ENCODE measurements at places on chromosomes 7 and 10. TPM values are rescaled to one million over a fixed set of nuclear protein-coding genes. Genes with fewer than 3 reads are reported as not detected.
A peak's percentile ranks its signal among the peaks of the same experiment; 100 is the strongest.

CAV1 gene
- 22.9 TPM for polyA plus RNA-seq

CCDC172 gene
- polyA plus RNA-seq, result not detected

DNA sequence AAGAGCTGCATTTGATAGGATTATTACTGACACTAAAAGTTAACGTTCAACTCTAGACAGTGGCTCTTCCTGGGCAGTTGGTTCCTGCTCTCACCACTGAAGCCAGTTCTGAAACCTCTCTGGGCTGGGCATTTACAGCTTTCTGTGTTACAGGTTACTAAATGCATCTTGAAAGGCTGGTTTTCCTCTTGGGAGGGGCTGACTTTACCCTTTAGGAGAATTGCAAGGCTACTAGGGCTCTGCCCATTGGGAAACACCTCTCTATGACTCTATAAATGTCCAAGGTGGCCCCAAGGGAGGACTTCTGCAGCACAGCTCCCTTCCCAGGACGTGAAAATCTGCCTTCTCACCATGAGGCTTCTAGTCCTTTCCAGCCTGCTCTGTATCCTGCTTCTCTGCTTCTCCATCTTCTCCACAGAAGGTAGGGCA lies at the start of gene GPR15LG:
Gene GPR15LG (plus strand): TSS at position 301 of the 429 bp plus-strand sequence. CDS start 51 bp downstream, at position 352.
- DNase-seq, result no peak

GRCh38 chr7:39645482-39646407 lies 22.4 kb downstream of the RALA start:
- DNase-seq, result no peak

- no peak for DNase-seq
Measured at GRCh38 chr10:131549116-131549515, 237.6 kb upstream of the TCERG1L start.

DNA sequence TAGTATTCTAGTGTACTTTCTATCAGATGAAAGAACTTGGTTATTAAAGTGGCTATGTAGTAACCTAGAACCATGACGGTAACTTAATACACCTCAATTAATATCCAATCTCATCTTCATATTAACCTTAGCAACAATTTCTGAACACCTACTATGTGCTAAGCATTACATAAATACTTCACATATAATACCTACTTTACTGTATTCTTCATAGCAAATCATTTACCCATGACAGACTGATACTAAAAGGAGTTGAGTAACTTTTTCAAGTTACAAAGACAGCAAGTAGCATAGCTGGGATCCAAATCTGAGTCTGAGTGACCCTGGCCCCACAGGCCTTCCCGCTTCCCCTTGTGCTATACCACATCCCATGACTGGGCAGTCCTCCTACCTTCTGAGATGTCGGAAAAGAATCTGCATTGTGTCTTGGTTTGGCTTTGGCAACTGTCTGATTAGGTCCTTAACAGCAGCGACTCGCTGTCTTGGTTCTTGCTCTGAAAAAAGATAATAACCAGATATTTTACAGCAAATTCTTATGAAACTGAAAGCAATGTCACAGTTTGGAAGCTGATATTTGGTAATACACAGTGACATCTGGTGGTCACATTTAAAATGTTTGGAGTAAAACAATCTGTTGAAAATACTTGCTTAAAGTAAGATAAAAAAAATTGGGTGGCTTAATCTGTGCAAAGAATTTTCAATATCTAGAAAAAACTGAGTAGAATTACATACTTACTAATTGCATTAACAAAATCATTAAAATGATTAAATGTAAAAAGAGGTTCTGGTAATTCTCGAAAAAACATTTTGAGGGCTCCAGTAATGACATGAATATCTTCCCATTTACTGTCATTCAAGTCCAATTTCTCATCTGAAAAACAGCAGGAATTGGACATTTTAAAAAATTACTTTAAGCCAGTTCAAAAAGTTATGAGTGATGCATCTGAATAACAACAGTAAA lies 120.1 kb downstream of the ARHGAP12 start:
- peak; percentile 26 for DNase-seq

DNA sequence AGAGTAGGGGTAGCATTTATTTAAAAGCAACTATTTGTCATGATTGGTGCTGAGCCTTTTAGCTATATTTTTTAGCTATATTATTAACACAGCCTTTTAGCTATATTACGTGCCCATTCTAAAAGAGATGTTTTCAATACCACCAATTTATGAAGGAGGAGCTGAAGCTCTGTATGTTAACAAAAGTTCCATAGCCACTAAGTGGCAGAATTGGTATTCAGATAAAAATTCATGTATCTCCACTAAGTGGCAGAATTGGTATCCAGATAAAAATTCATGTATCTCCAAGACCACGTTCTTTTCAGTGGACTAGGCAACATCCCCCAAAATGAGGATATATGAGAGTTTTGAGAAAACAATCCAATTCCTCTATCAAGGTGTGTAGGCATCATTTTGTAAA lies 268.6 kb downstream of the HGF start:
- DNase-seq, result no peak

- DNase-seq, result no peak
Measured at GRCh38 chr7:44080686-44081265, 1.6 kb downstream of the POLM start.

DNA sequence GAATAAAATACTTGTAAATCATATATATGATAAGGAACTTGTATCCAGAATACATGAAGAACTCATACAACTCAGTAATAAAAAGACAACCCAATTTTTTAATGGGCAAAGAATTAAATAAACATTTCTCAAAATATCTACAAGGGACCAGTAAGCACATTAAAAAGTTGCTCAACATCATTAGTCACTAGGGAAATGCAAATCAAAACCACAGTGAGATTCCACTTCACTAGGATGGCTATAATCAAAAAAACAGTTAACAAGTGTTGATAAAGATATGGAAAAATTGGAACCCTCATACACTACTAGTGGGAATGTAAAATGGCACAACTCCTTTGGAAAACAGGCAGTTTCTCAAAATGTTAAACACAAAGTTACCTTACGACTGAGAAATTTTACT lies 40.3 kb upstream of the YAE1 start:
- DNase-seq, result no peak

- no peak for DNase-seq
Measured at GRCh38 chr7:4707980-4708411, 25.9 kb downstream of the FOXK1 start.

DNA sequence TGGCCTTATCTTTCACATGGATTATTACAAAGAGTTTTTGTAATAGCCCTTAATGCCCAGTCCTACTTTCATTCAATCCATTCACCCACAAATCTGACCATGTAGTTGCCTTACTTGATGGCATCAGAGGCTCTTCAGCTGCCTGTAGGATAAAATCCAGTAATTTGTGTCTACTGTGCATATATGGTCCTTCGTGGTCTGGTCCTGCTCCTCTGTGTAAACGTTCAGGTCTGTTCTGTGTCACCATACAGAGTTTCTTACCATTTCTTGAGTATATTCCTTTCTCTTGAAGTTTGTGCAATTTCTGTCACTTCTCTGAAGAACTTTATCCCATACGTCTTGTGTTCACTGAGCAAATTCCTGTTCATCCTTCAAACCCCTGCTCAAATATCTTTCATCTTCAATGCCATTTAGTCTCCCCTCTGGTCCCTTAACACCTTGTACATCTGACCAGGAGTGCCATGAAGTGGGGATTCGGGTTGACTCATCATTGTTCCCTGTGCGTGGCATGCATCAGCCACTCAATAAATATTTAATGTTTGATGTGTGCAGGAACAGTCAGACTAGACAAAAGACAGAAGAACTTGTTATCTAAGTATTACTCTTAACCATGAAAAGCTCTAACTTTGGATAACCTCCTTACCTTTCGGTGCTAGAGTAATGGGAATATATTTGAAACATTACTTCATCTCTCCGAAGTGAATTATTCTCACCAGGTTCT lies 98.6 kb upstream of the RPA3 start:
- no peak for DNase-seq

GRCh38 chr7:32116436-32116835 lies 46.2 kb upstream of the PDE1C start:
- no peak for DNase-seq

- DNase-seq, result no peak
Measured at GRCh38 chr7:106216517-106216922, 68.3 kb downstream of the NAMPT start.

VAX1 gene
- polyA plus RNA-seq, result not detected

DNA sequence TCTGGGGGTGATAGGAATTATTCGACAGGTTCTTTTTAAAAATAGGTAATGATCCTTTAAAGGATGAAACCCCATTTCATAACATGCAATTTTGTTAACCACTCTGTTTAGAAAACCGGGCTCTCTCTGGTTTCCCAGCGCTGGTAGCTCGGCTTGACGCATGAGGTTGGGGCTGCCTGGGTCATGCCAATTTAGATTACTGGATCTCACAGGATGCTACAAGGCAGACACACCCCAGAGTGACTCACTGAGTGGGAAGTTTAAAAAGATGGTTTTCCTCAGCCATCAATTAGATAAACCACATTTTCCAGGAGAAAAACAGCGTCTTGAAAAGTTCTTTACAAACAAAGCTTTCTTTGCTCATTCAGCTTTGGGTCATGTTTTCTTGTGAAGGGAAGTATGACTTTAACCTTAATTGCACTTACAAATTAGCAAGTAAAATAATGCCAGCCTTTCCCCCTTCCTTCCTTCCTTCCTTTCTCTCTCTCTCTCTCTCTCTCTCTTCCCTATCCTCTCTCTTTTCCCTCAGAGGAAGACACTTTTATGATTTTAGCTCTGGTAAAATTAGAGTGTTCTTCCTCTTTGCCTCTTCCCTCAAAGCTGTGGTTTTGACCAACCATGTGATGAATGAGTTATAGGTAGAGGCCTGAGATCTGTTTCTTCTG lies 99.8 kb downstream of the EPDR1 start:
- no peak for DNase-seq

GRCh38 chr7:69748530-69748929 lies 150.3 kb downstream of the AUTS2 start:
- DNase-seq, result no peak

DNA sequence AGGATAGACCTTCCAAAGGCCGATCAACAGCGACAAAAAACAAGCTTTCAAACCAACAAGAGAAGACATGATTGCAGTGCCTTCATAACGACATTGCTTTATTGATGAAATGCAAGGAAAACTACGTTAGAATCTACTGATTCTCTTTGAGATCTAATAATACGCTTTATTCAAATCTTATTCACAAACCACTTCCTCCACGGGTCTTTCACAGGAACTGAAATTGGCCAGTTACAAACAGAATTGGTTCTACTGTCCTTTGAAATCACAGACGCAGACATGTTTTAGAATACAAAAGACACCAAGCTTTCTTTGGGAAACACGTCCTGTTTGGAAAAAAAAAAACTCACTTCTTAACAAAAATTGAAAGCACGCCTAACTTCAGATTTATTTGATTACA lies 74.7 kb upstream of the SEPHS1 start:
- no peak for DNase-seq

GRCh38 chr7:107966711-107967110 lies 36.2 kb downstream of the LAMB1 start:
- DNase-seq, result no peak

PPP2R2D gene
- polyA plus RNA-seq, result 47.6 TPM

DNA sequence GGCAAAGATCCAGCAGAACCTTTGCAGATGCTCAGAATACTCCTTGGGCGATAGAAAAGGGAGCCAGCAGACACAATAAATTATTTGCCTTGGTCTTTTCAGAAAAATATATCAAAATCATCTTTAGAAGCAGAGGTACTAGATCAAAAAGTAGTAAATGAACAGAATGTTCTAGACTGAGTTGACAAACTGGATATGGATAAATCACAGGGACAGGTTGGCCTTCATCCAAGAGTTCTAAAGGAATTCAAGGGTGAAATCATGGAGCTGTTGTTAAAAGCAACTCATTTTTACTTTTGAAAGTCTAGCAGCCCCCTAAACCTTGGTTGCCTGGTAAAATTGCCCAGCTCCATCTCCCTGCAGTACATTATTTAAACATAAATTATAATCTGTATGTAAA lies 99.1 kb downstream of the PLCE1 start:
- DNase-seq, result no peak

BTBD16 gene
- 0.36 TPM for polyA plus RNA-seq

GRID2IP gene
- 1.1 TPM for polyA plus RNA-seq

GRCh38 chr7:55490099-55490498 lies 82.2 kb downstream of the VOPP1 start:
- no peak for DNase-seq

- DNase-seq, result no peak
Measured at GRCh38 chr10:132846631-132847415, 60.9 kb upstream of the NKX6-2 start.

CALML3 gene
- not detected for polyA plus RNA-seq

- no peak for DNase-seq
Measured at GRCh38 chr7:87369216-87369615, 23.8 kb downstream of the CROT start.

DNA sequence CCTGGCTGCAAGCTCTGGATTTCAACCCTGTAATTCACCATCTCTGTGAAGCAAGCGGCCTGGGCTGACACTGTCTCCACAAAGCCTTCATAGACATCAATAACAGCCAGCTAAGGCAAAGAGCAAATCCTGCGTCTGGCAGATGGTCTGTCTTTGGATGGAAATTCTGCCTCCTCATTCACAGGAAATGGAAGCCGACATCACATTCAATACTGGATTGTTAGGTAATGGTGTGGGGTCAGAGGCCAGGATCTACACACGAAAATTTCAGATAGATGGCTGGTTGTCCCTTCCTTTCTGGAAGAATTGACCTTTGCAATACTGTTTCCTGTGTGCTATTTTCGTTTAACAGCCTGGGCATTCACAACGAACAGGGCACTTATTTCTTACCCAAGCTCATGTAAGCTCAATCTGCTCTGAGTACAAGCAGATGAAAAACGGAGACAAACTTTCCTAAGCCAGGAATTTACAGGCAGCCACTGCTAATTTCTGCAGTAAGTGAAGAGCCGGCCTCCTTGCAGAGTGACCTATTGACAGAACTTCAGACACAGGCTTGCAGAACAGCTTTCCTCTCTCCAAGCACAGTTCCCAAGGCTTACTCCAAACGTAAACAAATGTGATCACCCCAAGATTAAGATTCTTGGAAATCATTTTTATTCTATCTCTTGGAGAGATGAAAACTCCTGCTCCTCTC lies 3.1 kb upstream of the ADAM12 start:
- DNase-seq, result no peak

TDRD1 gene
- not detected for polyA plus RNA-seq

DNA sequence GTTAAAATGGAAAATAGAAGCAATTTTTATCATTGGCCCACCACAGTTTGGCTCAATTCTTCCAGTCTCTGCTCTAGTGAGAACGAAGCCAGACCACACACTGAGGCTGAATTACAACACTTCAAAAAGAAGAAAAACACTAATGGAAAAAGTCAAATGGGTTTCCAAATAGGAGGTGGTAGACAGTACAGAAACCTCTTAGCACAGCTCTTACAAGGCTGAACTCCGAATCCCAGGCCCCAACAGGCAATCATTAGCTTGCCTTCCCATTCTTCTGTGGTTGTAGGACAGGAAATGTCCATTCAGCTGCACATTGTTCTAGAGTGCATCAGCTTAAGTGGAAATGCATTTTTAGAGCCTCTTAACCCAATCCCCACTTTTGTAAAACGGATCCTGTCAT lies 115.1 kb upstream of the MEOX2 start:
- DNase-seq, result no peak

- DNase-seq, result no peak
Measured at GRCh38 chr7:124697746-124698145, 67.8 kb downstream of the GPR37 start.

- no peak for DNase-seq
Measured at GRCh38 chr10:74855027-74855426, 28.6 kb downstream of the KAT6B start.

- no peak for DNase-seq
Measured at GRCh38 chr7:147412109-147412508, 1178.5 kb upstream of the C7orf33 start.

GRCh38 chr10:78749200-78749599 lies 319.6 kb upstream of the ZMIZ1 start:
- DNase-seq, result no peak
